Caco-2 (cell line): ENCODE measurements at places on chromosomes 3 and 15. TPM values are rescaled to one million over a fixed set of nuclear protein-coding genes. Genes with fewer than 3 reads are reported as not detected.

DNA sequence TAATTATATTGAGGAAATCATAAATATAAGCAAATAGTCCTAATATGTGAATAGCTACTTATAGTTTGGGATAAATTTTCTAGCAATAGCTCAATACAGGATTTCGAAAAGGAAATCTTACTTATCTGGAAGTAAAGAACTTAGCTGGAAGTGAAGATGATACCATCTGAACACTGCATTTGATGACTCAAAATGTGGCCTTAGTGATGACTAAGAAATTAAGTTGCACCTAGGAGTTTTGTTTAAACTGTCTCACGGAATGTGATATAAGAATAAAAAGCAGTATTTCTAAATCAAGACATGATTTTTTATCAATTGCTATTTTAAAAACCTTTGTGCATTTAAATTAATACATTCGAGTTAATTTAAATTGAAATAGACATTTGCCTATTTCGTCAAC, 91.2 kb downstream of the EOMES start:
- no peak for DNase-seq

Gene TRPM1
- not detected in 2 replicates for total RNA-seq

- DNase-seq: no peak
Observed at GRCh38 chr15:91927585-91927984, 74.1 kb downstream of the SLCO3A1 start.

GRCh38 chr3:174891524-174892203, 32.5 kb downstream of the NAALADL2 start:
- no peak for DNase-seq

DNA sequence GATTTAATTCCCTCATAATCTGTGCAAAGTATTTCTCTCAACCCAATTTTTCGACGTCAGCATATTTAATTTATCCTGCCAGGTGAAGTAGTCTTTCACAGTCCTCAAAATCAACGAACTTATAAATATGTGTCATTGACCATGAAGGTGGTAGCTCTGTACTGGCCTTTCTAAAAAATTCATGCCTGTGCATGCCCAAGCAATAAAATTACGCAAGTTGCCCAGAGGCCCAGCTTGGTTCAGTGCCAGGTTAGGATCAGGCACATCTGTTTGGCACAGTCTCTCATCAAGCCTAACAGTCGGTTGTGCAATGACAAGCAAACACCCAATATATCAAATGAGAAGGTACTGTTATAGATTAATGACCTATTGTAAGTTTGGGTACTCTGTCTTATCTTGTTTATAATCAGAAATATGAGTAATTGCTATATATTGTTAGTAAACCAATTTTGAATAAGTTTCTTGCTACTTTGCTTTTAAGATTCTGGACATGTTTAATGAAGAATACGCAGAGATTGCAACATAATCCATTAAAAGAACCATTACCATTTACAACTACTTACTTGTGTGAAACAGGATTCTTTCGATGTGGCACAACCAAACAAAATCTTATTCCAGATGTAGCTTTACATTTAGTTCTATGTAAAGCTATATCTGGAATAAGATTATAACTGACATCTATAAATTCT, 159.0 kb upstream of the IL12A start:
- DNase-seq: no peak

- no peak for DNase-seq
Observed at GRCh38 chr15:65373163-65373651, 4.6 kb downstream of the IGDCC3 start.

- no peak for DNase-seq
Observed at GRCh38 chr15:33852094-33852493, 116.2 kb upstream of the CHRM5 start.

GRCh38 chr3:15896500-15896899, 98.7 kb upstream of the ANKRD28 start:
- no peak for DNase-seq

DNA sequence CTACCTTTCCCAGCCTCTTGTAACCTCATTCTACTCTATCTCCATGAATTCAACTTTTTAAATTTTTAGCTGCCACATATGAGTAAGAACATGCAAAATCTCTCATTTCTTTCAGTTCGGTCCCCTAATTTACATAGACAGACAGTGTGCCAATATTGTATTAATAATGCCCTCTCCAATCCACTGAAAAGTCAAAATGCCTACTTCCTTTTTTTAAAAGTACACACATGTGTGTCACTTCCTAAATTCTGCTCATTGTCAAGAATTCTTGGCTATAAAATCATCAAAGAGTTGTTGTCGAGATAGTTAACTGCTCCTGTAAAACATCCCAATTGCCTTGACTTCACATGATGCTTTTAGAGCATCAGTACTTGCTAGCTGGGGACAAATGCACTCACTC, 84.2 kb upstream of the IL12A start:
- DNase-seq: no peak

DNA sequence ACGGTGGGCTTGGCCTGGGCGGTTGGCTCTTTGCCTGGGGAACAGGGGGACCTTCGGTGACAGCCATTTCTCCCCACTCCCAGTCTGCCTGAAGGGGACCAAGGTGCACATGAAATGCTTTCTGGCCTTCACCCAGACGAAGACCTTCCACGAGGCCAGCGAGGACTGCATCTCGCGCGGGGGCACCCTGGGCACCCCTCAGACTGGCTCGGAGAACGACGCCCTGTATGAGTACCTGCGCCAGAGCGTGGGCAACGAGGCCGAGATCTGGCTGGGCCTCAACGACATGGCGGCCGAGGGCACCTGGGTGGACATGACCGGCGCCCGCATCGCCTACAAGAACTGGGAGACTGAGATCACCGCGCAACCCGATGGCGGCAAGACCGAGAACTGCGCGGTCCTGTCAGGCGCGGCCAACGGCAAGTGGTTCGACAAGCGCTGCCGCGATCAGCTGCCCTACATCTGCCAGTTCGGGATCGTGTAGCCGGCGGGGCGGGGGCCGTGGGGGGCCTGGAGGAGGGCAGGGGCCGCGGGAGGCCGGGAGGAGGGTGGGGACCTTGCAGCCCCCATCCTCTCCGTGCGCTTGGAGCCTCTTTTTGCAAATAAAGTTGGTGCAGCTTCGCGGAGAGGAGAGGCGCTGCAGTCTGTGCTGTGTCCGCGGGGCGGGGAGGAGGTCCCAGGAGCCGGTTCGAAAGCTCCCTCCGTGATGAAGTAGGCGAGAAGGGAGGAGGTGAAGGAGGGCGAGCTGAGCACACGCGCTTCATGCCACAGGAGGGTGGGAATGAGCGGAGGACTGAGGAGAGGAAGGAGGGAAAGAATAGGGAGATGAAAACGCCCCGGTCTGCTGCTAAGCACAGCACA, 9.6 kb downstream of the CLEC3B start:
- DNase-seq: no peak

Gene MYZAP
- total RNA-seq: 4.3 and 6.4 TPM in 2 replicates

- no peak for DNase-seq
Observed at GRCh38 chr3:184765730-184766074, 46.3 kb upstream of the VPS8 start.

GRCh38 chr3:4493941-4494894, 1.1 kb downstream of the ITPR1 start:
- DNase-seq: no peak

DNA sequence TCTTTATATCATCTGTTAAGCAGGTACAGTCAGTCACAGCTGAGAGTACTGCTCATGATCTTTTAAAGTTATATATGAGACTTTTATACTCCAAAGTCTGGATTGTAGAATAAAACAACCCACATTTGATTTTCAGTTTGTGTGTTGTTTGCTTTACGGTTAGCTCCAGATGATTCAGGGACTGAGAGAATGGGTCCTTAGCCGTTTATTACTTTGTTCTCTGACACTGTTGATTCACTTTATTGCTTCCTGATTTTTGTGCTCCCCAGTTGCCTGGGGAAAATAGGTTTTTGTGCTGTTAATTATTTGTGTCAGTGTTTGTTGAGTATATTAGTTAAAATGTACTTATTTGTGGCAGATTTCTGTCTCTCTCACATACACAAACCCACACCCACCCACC, 8.6 kb upstream of the EBLN2 start:
- DNase-seq: no peak

GRCh38 chr3:125203731-125204130, 8.8 kb downstream of the SLC12A8 start:
- DNase-seq: no peak

- DNase-seq: no peak
Observed at GRCh38 chr3:39419742-39420315, 13.3 kb downstream of the RPSA start.

- DNase-seq: no peak
Observed at GRCh38 chr15:55230051-55230670, 33.4 kb upstream of the RSL24D1 start.

DNA sequence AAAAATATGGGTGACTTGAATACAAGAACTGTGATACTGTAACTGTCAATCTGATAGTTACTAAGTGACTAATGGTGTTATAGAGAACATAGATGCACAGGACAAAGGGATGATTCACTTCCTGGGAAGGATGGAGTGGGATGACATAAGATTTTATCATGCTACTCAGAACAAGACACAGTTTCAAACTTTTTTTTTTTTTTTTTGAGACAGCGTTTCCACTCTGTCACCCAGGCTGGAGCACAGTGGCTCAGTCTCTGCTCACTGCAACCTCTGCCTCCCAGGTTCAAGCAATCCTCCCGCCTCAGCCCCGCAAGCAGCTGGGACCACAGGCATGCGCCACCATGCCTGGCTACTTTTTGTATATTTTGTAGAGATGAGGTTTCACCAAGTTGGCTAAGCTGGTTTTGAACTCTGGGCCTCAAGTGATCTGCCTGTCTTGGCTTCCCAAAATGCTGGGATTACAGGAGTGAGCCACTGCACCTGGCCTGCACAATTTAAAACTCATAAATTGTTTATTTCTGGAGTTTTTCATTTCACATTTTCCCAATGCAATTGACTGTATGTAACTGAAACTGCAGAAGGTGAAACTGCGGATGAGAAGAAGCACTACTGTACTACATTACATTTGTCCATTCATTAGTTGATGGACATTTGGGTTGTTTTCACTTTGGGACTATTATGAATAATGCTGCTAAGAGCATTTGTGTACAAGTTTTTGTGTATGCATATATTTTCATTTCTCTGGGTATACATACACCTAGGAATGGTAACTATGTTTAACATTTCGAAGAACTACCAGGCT, 40.6 kb downstream of the ADIPOQ start:
- no peak for DNase-seq

DNA sequence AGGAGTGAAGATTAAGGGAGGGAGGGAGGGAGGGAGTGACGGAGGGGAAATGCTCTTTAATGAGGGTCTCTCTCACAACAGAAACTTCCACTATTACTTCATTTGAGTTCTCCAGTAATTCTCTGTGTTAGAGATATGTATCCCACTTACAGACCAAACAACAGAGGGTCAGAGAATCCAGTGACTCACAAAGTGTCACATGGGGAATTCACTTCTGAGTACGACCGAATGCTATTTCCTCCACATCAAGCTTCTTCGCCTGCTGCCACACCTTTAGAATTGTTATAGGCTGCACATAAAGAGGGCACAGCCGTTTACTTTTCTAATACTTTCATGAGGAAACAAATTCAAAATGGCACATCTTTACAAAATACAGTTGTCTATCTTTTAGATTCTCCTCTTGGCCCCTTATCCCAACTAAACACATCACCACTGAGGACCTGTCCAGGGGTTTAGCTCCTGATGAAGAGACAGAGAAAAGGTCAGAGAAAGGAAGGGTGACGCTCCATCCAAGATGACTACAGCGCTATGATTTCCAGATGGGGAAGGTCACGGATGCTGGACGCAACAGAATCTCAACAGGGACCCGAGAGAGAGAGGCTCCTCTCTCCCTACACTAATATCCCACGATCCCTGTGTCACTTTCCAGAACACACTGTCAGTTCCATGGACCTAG, 119.0 kb downstream of the XXYLT1 start:
- no peak for DNase-seq

DNA sequence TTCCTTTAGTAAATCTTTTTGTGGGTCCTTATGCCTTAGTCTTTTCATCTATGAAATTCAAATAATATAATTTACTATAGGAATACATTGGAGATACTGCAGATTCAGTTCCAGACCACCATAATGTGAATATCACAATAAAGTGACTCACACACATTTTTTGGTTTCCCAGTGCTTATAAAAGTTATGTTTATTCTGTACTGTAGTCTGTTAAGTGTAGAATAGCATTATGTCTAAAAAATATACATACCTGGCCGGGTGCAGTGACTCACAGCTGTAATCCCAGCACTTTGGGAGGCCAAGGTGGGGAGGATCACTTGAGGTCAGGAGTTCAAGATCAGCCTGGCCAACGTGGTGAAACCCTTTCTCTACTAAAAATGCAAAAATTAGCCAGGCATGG, 53.9 kb upstream of the PAQR5 start:
- no peak for DNase-seq

Gene SH2D7
- not detected in 2 replicates for total RNA-seq

GRCh38 chr3:143483214-143483613, 363.6 kb downstream of the CHST2 start:
- DNase-seq: no peak

Gene MYRIP
- 0.59 and 0.77 TPM in 2 replicates for total RNA-seq

GRCh38 chr15:72994534-72995177, 57.6 kb upstream of the NEO1 start:
- no peak for DNase-seq

- no peak for DNase-seq
Observed at GRCh38 chr3:76245622-76246021, 460.3 kb upstream of the ZNF717 start.

- DNase-seq: no peak
Observed at GRCh38 chr3:115280506-115280905, 133.4 kb upstream of the ZBTB20 start.

GRCh38 chr3:124275412-124275811, 283.5 kb upstream of the ROPN1 start:
- DNase-seq: no peak

GRCh38 chr15:23370578-23370977, 16.0 kb downstream of the GOLGA8S start:
- DNase-seq: no peak

DNA sequence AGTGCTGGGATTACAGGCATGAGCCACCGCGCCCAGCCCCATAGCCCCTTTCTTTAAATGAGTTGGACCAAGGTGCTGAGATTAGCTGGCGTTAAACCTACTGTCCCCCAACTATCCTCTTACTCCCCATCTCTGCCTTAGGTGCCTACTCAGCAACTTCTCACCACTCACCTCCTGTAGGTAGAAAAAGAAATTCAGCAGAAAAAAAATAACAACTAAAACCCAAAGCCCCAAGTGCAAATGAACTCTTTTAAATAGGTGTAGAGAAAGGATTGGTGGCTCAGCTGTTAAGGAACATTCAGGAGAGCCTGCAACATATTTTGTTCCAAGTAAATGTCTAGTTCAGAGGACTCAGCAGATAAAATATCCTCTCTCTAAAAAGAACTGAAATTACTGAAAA, 19.5 kb downstream of the SAMD7 start:
- no peak for DNase-seq

GRCh38 chr3:197736010-197736490, 654 bp downstream of the RUBCN start:
- DNase-seq: peak; percentile 27
